ENCODE measurements at places on chromosomes 3 and 15.

GRCh38 chr3:159922193-159922840, 66.3 kb upstream of the IL12A start:
- no peak for DNase-seq
- H3K27ac ChIP-seq, result no peak overlapping the region
- no peak overlapping the region for H3K4me3 ChIP-seq
- H3K36me3 ChIP-seq, result no peaks in the 10 kb centered on the region
- H3K27me3 ChIP-seq, result no peaks in the 10 kb centered on the region
- H3K4me1 ChIP-seq, result peaks cover 2% of the 10 kb centered on the region

DNA sequence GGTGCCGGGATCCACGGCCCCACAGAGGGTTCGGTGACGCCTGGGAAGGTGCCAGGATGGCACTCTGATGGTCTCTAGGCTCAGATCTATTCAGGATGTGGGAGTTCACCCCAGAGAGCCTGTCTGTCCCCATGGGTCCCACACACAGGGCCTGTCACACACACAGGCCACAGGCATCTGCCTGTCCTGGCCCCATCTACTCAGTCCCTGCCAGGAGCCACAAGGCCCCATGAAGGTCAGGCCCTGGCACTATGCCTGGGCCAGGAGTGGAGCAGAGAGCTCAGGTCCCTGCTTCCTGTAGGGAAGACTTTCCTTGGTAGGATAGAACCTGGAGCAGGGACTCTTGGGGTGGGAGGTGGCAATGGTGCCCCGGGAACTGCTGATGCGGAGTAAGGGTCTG, 49.0 kb upstream of the FURIN start:
- peaks cover 10% of the 10 kb centered on the region for H3K36me3 ChIP-seq
- no peak overlapping the region for H3K4me3 ChIP-seq
- H3K27me3 ChIP-seq, result no peaks in the 10 kb centered on the region

GRCh38 chr15:56052395-56053045, 59.1 kb upstream of the NEDD4 start:
- peaks cover 4% of the 10 kb centered on the region for H3K4me1 ChIP-seq
- no peak for DNase-seq
- no peak overlapping the region for H3K4me3 ChIP-seq
- no peaks in the 10 kb centered on the region for H3K27me3 ChIP-seq
- no peaks in the 10 kb centered on the region for H3K36me3 ChIP-seq

GRCh38 chr15:99385005-99385669, 133.9 kb downstream of the LRRC28 start:
- H3K4me1 ChIP-seq, result peaks cover 19% of the 10 kb centered on the region
- no peak for DNase-seq
- H3K36me3 ChIP-seq, result peaks cover 10% of the 10 kb centered on the region
- H3K27ac ChIP-seq, result no peak overlapping the region
- no peaks in the 10 kb centered on the region for H3K27me3 ChIP-seq
- H3K4me3 ChIP-seq, result no peak overlapping the region

DNA sequence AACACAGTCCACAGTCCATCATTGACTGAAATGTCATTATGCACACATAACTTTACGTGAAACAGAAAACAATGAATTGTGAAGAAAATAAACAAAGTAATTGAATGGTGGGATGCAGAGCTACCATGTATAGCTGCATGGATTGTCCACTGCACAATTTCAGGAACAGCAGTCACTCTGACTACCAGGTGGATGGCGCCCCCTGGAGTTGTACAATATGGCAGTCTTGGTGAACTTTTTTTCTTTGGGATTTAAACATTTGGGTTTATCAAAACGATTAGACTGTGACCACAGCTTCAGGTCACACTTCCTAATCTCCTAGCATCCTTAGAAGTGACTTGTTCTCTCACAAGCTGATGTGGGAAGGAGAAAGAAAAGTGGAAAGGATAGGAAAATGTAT, 48.9 kb upstream of the TCF12 start:
- H3K4me1 ChIP-seq, result no peaks in the 10 kb centered on the region
- peak; percentile 51 for DNase-seq
- no peaks in the 10 kb centered on the region for H3K36me3 ChIP-seq
- H3K27ac ChIP-seq, result no peak overlapping the region
- H3K27me3 ChIP-seq, result no peaks in the 10 kb centered on the region
- H3K4me3 ChIP-seq, result no peak overlapping the region

DNA sequence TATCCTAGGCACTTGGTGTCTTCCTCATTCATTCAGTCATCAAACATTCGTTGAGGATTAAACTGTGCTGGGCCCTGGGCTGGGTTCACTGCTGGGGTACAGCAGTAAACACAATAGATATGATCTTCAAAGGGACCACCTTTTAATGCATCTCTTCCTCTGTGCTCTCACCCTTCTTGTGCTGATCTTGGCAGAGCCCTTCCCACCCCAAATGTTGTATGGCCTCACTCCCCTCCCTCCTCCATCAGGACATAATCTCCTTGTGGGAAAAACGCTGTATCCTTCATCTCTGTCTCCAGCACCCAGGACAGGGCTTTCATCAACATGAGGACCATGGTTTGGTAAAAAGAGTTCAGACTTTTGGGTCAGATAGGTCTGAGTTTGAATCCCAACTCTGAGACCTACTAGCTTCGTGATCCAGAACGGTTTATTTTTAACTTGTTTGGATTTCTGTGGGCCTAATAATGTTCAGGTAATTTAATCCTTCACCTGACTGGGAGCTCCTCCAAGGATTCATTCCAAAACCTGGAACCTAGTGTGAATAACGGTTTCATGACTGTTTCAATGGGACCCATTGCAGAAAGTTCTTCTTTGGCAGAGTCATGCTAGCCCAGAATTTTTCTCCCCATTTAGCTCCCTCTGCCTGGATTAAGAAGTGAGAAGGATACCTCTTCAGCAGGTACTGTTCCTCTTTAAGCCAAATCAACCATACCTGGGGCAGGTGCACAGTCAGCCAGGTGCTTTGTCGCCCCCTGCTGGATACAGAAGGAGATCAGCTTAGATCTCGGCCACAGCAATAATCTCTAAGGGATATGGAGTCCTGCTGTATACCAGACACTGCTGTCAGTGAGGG, 5.2 kb upstream of the WNT7A start:
- H3K4me1 ChIP-seq, result peaks cover 2% of the 10 kb centered on the region
- peak; percentile 66 for DNase-seq
- no peak overlapping the region for H3K27ac ChIP-seq
- peaks cover 28% of the 10 kb centered on the region for H3K27me3 ChIP-seq
- no peaks in the 10 kb centered on the region for H3K36me3 ChIP-seq
- H3K4me3 ChIP-seq, result no peak overlapping the region

DNA sequence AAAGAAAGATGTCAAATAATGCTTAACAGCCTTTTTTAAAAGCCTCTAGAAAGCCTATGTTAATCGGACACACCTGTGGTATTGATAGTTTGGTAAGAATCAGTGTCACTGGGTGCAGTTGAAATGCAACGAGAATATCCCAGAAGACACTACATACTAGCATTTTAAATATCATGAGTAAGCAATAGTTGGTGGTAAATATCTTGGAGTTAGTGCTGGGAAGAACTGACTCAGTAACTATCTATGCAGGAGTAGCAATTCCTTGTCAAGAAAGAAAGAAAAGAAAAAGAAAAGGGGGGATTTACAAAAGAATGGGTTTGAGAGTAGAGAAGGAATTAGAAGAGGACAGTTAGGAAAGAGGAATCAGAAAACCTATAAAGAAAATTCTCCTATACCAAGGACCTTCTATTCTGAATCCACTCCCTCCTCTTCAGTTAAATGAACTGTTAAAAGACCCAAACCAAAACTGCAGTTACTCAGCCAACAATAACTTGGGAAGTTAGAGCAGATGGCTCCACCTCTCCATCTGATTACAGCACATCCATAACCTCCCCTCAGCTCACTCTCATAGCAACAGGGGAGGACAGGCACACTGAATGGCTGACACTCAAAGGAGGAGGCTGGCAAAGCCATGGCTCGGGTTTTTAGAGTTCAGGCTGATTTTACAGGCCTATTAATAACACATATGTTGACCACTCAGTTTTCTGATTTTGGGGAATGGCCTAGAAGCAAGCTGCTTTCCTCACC, 207.6 kb upstream of the MDFIC2 start:
- no peak overlapping the region for H3K27ac ChIP-seq
- no peak for DNase-seq
- H3K36me3 ChIP-seq, result no peaks in the 10 kb centered on the region
- H3K27me3 ChIP-seq, result peaks cover 6% of the 10 kb centered on the region
- H3K4me3 ChIP-seq, result no peak overlapping the region
